Left renal pelvis (tissue), 4 donors: ENCODE measurements at places on chromosomes 7 and 10. TPM values are rescaled to one million over a fixed set of nuclear protein-coding genes. Genes with fewer than 3 reads are reported as not detected.

JCAD gene
- polyA plus RNA-seq, result 30.4 TPM

DNA sequence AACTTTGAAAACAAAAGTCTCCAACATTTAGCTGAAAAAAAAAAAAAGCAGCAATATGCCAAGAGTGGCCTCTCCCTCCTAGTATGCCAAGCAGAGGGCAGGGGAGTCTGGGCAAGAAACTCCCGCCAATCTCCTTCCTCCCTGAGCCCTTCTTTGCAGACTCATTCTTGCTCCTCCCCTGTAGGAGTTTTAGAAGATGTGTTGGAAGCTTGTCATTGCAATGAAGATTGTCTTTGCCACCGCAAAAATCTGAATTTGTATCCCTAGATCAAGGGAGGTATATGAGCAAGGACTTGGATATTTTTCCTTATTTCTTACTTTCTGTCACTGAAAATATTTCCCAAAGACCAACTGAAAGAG, 2.6 kb upstream of the TNS3 start:
- DNase-seq, result no peak

DNA sequence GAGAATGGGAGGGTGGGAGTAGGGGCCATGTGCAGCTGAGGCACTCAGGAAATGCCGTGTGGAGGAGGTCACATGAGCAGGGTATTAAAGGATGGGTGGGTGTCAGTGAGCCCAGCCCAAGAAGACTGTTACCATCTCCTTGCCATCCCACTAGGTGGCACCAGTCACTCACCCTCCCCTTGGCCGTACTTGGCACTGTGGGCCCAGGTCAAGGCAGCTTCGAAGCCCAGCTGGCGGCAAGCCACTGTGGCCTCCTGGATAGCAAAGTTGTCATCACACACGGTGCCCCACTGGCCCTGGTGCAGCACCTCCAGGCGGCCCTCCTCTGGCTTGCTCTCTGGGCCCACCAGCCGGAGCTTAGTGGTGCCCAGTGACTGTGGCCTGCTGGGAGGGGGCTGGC, 5.4 kb downstream of the LOXL4 start:
- DNase-seq, result no peak

PON3 gene
- polyA plus RNA-seq, result 2.3 TPM

GRCh38 chr7:40887099-40887498, 752.3 kb downstream of the SUGCT start:
- no peak for DNase-seq

DNA sequence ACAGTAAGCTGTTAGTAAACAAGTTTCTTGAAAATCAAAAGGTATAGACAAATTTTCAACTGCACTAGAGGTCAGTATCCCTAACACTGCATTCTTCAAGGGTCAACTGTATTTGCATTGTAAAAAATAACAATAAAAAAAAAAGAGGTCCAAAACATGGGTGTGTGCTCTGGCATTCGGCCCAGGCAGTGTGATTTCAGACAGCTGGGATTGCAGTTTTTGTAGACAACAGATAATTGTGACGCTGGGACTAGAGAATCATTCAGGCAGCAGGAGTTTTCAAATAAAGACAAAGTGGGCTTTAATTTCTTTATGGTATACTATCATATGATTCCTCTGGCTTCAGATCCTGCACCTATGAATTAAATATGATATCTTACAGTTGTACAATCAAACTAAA, 543.2 kb upstream of the SEMA3D start:
- no peak for DNase-seq

SEMA3D gene
- 34.4 TPM for polyA plus RNA-seq

DNA sequence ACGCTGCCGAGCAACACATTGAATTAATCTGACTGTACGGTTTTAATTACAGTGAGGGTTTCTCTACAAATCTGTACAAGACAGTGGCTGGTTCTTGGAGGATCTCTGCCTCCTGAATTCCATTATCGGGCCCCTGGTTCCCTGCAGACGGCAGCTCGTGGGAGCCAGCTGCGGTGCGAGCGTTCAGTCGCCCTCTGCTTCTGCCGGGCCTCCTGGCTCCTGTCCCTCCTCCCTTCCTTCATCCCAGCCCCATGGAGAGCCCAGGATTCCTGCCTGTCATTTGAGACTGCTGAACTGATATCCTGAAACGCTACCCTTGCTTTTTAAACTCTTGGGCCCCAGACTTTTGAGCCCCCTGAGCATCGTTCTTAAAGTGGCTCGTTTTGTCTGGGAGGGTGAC, 6.6 kb upstream of the DLX6 start:
- no peak for DNase-seq

GRCh38 chr7:50621973-50622490, 56.8 kb upstream of the DDC start:
- DNase-seq, result no peak

DNA sequence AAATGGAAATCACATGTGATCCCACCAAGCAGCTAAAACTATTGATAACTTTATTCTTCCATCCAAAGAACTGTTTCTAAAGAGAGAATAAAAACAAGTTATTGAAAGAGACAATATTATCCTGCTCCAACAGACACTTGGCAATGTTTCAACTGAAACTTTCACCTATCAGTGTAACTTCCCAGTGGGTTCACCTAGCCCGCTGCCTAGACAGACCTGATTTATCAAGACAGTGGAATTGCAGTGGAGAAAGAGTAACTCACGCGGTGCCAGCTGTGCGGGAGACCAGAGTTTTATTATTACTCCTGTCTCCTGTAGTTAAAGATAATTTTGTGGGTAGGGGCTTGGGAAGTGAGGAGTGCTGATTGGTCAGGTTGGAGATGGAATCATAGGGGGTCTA, 199.8 kb downstream of the AHR start:
- DNase-seq, result no peak

DNA sequence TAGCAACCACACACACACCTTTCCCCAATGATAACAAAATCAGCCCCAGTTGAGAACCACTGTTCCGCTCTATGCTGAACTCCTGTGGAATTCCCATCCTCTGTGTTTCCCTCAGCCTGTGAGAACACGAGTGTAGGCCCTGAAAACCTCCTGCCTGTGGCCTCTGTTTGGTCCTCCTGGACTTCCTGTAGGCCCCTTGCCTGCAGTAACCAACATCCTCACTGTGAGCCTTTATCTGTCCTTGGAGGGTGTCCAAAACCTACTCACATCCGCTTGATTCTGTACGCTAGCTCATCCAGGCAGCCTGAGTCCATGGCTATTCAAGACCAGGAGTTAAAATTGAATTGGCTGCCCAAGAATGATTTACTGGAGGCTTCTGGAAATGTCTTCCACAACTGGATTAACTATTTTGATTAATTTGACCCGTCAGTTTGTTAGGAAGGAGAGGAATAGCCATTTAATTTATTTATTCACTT, 149.8 kb downstream of the AKR1D1 start:
- no peak for DNase-seq

ZNF467 gene
- 28.8 TPM for polyA plus RNA-seq
